Pulmonary artery endothelial cell (primary cell): ENCODE measurements at places on chromosomes 3 and 15.

- no peak for DNase-seq
Measured at GRCh38 chr3:10883478-10884234, 67.6 kb downstream of the SLC6A11 start.

DNA sequence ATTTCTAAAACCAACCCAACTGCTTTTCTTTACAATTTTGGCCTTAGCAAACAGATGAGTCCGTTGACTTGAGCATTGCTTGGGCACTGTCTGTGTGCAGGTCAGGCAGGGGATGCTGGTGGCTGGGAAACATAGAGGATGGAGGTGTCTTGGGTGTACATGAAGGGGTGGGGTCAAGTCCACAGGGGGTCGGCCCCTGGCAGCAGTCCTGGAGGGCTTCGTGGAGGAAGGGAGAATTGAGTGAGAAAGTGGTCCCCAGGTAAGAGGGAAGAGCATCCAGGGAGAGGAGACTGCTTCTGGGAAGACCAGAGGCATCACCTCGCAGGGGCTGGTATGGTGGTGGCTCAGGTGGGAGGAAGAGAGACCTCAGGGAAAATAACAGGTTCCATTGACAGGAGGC lies 144.8 kb downstream of the TJP1 start:
- DNase-seq, result no peak

DNA sequence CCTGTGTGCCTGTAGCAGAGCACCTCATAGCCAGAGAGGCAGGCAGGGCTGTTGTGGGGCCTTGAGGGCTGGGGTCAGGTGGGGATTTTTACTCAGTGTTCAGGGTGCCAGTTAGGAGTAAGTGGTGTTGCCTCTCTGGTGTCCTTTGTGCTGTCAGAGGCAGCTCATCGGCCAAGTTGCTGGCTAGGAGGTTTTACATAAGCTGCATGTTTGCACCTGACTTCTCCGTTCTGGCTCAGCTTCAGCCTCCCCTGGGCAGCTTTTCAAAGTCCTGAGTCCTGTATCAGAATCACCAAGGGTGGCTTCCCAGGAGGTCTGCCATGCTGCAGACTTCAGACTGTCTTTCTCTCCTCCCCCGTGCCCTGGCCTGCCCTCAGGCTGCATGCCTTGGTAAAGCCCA lies 242.6 kb upstream of the TPM1 start:
- no peak for DNase-seq

GRCh38 chr15:99703603-99704443 lies 29.4 kb downstream of the LYSMD4 start:
- DNase-seq, result peak; percentile 84

- no peak for DNase-seq
Measured at GRCh38 chr15:79372428-79372827, 59.7 kb upstream of the MINAR1 start.

GRCh38 chr3:71045212-71045916 lies 538.2 kb downstream of the FOXP1 start:
- DNase-seq, result no peak

GRCh38 chr15:38242055-38242454 lies 10.6 kb upstream of the SPRED1 start:
- DNase-seq, result no peak

GRCh38 chr15:33194704-33195670 lies at the start of gene FMN1:
Gene FMN1 (minus strand): TSS chr15:33194714. CDS start chr15:33154914, 39,800 bp downstream.
- DNase-seq, result peak; percentile 66

GRCh38 chr3:50192689-50193141 lies 1.3 kb downstream of the GNAT1 start:
- no peak for DNase-seq

DNA sequence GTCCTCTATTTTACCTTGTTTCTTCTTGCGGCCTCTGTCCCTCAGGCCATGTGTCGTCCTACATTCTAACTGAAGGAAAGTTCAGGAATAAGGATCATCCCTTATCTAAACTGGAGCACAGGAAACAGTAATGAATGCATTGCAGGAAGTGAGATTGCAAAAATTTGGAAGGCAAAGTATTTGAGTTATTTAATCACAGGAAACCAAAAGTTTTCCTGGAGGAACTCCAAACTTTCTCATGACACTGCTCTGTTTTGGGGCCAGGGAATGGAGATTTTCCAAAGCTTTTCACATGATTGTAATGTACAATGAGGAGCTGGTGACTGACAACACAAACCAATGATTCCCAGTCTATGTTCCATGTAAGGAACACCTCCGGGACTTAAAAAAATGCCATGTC lies 57.8 kb upstream of the PLSCR4 start:
- DNase-seq, result peak; percentile 98

- DNase-seq, result no peak
Measured at GRCh38 chr15:52808441-52808840, 18.3 kb upstream of the ONECUT1 start.

DNA sequence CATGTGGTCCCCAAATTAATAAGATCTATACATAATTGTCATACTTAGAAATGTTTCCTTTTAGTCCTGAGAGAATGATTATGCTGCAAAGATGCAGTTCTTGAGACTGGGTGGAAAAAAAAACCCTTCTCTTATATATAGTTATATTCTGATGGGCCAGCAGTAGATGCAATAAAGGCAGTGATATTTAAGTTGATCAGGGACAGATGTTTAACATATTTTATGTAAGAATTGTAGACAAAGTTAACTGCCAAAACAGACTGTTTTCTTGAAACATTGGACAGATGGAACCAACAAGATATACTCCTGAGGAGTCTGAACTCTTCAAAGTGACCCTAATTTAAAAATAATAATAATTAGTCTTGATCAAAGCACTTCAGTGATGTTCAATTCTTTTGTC lies 172.0 kb upstream of the LRIG1 start:
- no peak for DNase-seq

DNA sequence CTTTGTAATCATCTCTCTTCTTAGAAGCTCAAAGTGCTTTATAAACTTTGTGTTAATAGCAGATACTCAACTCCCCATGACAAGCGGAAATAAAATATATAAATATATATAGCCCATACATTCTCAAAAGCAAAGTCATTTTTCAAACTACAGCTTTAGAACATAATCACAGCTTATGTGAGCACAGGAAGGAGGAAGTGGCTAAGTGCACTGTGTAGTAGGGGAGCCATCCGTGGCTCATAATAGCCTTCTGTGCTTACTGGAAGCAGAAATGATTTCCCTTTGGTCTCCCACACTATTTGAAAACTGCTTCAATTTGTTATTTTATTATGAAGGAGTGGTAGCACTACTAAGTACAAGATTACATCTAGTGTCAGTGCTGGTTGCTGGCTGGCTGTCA lies 151.4 kb upstream of the ARL6 start:
- DNase-seq, result no peak

GRCh38 chr15:89860891-89861290 lies 32.9 kb downstream of the AP3S2 start:
- DNase-seq, result no peak

DNA sequence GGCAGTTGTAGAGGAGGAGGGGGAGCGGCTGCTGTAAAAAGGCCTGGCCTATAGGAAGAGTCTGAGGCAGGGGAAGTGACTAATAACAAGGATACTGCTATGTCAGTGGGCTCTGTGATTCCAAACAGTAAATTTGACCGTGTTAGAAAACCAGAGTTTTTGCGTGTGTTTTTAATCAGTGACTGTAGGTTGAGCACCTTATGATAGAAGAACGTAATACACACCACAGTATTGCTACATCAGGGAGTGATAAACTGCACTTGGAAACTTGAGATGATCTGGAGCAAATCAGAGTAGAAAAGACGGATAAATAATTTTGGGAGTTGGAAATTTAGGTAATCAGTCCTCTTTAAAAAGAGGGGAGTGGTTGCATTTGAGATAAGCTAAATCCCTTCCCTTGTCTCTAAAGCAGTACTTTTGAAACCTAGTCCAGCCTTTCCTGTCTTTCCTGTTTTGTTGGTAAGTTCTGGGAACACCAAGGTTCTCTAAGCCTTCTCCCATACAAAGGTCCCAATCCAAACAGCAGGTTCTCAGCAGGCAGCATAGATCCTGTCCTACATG lies 130.5 kb upstream of the NR2E3 start:
- peak; percentile 20 for DNase-seq

DNA sequence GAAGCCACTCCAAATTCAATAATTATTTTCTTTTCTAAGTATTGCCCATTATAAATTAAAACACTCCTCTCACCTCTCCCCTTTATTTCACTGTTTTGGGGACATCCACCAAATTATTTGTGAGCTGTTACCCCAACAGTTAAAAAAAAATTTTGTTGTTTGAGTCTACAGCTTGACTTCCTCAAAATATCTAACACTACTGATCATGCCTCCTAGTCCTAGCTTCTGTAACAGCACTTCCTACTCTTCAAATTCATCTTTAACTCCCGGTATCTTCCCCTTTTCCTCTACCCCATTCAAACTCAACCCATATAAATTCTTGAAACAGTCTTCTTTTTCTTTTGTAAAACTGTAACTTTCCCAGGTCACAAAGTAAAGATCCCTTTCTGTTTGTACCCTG lies 15.9 kb downstream of the PARL start:
- no peak for DNase-seq

GRCh38 chr3:189288348-189289235 lies 116.8 kb downstream of the TPRG1 start:
- DNase-seq, result no peak

DNA sequence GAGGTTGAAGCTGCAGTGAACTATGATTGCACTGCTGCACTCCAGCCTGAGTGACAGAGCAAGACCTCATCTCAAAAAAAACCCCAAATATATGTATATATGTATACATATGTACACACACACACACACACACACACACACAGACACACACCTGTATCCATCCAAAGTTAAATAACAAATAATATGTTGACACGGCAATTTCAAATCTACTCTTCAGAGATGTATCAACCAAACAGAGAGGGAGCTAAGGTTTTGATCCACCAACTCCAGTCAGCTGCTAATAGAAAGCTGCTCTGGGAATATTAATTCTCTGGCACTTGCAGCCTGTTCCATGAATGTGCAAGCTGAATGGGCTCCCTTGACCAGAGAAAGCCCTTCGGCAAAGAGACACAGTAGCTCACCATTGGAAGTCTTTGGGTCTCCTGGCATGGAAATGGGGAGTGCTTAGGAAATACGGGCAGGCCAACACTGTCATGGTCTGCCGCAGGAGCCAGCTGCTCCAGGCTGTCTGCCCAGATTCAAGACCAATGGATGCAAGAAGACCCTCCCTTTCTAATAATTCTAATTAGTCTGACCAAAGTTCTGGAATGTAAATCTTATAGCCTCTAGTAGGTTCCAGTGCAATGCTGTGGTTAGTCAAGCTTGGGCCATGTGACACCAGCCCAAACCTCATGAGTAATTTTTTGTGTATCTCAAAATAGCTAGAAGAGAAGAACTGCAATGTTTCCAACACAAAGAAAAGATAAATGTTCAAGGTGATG lies 299.8 kb downstream of the KBTBD8 start:
- DNase-seq, result no peak

DNA sequence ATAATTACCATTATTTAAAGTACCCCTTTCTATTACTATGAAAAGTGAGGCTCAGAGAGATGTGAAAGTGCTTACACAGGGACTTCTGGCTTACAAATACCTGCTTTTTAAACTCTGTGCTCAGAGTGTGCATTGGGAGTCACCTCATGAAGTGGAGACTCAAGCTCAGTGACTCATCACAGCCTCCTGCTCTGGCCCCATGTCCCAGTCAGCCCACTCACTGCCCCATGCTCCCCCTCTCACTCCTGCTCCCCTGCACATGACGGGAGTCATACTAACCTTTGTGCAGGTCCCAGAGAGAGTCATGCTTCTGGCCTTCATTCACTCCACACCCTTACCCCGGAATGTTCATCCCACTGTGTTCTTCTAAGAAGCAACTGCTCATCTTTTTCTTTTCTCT lies 20.2 kb downstream of the CCR1 start:
- DNase-seq, result no peak

DNA sequence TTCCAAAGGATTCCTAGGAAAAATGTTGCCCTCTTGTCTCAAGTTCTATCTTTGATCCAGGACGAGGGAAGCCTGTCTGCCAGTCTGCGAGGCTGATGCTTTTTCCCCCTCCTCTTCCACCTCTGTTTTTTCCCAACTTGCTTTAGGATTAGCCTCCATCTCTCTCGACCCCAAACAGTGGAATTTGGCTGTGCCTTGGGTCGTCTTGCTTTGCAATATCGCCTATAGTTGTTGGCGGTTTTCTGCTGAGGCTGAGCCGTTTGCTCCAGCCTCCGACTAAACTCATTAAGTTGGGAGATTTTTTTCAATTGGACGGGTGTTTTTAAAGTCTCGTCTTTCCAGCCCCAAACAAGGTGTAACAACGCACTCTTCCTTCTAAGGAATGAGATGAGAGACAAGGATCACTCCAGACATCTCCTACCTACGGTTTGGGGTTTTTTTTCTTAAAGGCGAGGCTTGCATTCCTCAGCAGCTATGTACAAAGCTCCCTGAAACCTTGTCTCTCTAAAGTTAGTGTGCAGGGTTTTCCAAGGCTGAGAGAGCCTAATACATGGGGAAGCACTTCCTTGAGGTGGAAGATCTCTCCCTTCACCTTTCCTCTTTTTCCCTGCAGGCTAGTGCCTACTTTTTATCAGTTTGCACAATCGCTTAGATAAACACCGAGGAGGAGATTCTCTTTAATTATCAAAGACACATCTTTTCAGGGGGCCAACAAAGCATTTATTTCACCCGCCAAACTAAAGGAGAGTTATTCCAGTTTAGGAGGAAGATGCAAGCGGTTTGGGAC lies 4.8 kb upstream of the NR2F2 start:
- DNase-seq, result no peak

DNA sequence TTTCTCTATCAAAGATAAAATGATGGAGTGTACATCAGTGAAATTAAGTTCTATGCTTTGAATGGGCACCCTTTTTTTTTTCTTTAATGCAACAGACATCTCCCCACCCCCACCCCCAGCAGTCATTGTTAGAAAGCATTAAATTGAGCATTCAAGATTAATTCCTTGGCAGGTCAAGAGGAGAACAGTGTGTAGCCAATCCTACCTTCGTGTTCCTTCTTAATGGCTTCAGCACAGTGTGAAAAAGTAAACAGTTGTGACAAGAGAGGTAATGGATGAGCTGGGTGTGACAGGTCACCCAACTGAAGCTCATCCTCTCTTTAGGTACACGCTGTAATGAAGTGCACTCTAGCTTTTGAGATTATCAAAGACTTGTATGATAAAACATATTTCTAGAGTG lies 198.5 kb upstream of the RARB start:
- no peak for DNase-seq

- DNase-seq, result no peak
Measured at GRCh38 chr3:109715707-109716106, 378.4 kb upstream of the DPPA4 start.

GRCh38 chr3:81967393-81967792 lies 205.9 kb upstream of the GBE1 start:
- no peak for DNase-seq
